ENCODE measurements at places on chromosomes 16 and 17. TPM values are rescaled to one million over a fixed set of nuclear protein-coding genes. Genes with fewer than 3 reads are reported as not detected.

GRCh38 chr17:16121915-16122314, 93.4 kb downstream of the NCOR1 start:
- peaks cover 11% of the 10 kb centered on the region for H3K36me3 ChIP-seq
- H3K4me1 ChIP-seq: no peaks in the 10 kb centered on the region
- no peaks in the 10 kb centered on the region for H3K27me3 ChIP-seq

The SLC5A2 gene
- not detected for total RNA-seq

The EVI2A gene
- 5.5 TPM for total RNA-seq

DNA sequence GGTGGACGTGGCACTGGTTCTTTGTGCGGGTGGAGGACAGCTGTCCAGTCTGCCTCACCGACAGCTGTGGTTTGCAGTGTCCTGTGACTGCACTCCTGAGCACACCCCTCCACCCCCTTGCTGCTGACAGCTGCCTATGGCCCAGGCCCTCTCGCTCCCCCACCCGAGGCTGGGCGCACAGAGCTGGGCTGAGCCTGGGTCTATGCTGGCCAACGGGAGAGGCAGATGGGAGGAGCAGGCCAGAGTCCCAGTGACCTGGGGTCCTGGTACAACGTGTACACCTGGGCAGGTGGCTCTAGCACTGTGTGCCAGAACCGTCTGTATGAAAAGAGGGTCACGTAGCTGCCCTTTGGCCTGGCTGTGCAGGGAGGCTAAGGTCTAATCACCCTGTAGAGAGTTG, 30.5 kb downstream of the BAIAP2 start:
- peaks cover 64% of the 10 kb centered on the region for H3K4me1 ChIP-seq
- peaks cover 43% of the 10 kb centered on the region for H3K36me3 ChIP-seq
- no peak overlapping the region for H3K27ac ChIP-seq
- no peaks in the 10 kb centered on the region for H3K27me3 ChIP-seq

The CUEDC1 gene
- total RNA-seq: 37.5 TPM

DNA sequence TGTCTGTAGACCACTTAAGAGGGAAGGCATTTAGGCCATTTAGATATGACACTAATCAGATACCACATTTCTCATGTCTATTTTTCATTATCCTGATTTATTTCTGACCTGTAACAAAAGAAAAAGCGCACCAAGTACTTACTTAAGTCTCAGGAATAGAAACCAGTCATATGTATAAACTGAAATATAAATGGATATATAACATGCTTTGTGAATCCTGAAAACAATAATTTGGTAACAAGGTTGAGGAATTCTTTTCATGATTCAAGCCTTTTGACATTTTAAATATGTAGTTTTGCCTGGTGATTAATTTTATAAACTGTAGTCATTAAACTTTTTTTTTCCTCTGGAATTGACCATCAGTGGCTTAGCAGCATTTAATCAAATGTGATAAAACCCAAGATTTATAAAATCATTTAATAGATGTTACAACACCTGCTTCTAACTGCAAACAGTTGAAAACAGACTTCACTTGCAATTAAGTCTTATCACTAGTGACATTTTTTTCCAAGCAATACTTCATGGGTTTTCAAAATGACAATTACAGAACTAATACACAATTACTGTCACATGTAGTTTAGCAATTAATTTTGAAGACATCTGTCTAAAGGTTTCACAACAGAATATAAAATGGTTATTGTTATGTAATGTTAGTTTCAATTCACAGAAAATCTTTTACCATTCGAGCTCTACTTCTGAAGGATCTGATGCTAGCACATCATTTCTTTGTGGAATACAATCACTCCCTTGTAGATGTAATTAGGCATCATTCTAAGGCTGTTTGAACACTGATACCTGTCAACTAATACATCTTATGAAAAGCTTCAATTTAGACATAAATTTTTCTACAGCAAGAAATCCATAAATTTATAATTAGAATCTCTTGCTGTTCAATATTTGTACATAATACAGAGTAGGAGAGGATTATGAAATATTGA, 110.3 kb downstream of the TOX3 start:
- H3K27ac ChIP-seq: no peak overlapping the region
- no peaks in the 10 kb centered on the region for H3K4me1 ChIP-seq
- no peaks in the 10 kb centered on the region for H3K36me3 ChIP-seq
